ENCODE measurements at places on chromosomes 2 and 18. TPM values are rescaled to one million over a fixed set of nuclear protein-coding genes. Genes with fewer than 3 reads are reported as not detected.
A peak's percentile ranks its signal among the peaks of the same experiment; 100 is the strongest.

GRCh38 chr2:33205693-33206434 is 259.1 kb downstream of the LTBP1 start:
- no peak for DNase-seq

LRATD1 gene
- 0.19 TPM for total RNA-seq

- DNase-seq, result no peak
Measured at GRCh38 chr18:59917422-59917821, 17.6 kb downstream of the PMAIP1 start.

TOGARAM2 gene
- 2.2 TPM for total RNA-seq

- no peak for DNase-seq
Measured at GRCh38 chr18:27377251-27377650, 192.1 kb upstream of the CHST9 start.

CRYBA2 gene
- not detected for total RNA-seq

- no peak for DNase-seq
Measured at GRCh38 chr18:61595615-61596251, 262.5 kb downstream of the CDH20 start.

CD302 gene
- total RNA-seq, result 1.6 TPM

DNA sequence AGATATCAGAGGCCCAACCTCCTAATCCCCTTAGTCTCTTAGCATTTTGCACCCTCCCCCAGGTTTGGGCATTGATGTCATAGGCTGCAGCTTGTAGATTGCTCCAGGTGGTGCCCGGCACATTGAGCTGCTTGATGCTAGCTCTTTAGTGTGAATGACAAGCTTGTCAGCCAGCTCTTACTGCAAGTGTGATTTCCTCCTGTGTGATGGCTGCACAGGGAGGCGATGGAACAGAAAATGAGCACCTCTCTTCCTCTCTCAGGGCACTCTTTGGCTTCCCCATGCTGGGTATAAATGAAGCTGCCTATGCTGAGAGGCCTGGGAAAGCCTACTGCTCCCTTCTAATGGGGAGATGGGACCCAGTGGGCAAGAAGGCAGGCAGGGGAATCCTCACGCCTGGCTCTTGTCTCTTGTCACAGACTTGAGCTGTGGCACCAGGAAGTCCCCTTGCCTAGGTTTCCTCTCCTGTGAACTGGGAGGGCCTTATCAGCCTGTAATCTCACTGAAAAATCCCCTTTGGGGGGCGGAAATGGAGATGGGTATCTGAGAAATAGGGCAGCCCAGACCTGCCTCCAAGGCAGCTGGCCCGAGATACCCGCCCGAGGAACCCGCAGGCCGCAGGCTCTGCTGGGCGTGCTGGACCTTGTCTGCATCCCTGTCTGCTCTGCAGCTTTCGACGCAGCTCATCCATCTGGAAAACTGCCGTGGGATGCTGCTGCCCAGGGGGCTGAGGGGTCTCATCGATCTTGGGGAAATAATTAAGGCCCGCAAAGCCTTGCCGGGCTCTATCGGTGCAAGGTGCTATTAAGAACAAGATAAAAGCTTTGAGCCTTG is 163.5 kb upstream of the CXCR4 start:
- DNase-seq, result peak; percentile 75

DNA sequence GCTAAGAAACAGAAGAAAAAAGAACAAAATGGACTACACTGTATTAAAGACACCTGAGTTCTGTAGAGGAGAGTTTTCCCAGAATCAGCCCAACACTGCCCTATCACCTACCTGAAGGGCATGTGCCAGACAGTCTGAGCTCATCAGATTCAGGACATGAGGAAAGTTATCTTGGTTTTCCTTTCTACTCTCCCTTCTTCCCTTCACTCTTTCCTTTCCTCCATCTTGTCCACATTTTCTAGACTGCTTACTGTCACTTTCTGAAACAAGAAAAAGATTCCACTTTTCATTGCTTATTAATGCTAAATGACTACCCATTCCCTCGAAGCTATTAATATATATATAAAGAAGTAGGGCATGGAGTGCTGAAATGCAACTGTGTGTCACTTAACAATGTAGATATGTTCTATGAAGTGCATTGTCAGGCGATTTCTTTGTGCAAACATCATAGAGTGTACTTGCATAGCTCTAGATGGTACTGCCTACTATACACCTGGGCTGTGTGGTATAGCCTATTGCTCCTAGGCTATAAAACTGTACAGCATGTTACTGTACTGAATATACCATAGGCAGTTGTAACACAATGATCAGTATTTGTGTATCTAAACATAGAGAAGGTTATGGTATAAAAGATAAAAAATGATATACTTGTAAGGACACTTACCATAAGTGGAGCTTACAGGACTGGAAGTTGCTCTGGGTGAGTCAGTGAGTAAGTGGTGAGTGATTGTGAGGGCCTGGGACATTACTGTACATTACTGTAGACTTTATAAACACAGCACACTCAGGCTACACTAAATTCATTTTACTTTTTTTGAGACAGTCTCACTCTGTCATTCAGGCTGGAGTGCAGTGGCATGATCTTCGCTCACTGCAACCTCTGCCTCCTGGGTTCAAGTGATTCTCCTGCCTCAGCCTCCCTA is 145.5 kb upstream of the ITGA6 start:
- no peak for DNase-seq

DNA sequence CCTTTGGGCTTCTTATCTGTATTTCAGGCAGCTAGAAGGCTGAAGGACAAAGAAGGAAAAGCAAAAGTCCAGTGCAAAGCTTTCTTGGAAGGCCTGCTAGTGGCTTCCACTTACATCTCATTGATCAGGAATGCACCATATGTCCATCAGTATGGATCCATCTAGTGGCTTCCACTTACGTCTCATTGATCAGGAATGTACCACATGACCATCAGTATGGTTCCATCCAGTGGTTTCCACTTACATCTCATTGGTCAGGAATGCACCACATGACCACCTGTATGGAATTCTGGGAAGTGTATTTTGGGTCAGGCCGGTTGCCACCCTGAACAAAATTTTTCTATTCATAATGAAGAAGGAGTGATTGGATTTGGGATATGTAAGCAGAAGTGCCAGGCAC is 70.6 kb downstream of the LYPD6 start:
- no peak for DNase-seq

- DNase-seq, result no peak
Measured at GRCh38 chr2:66122516-66122915, 312.4 kb upstream of the MEIS1 start.

GLI2 gene
- total RNA-seq, result not detected

GRCh38 chr2:140422759-140423158 is 1642.6 kb upstream of the NXPH2 start:
- no peak for DNase-seq

FRZB gene
- total RNA-seq, result not detected

DNA sequence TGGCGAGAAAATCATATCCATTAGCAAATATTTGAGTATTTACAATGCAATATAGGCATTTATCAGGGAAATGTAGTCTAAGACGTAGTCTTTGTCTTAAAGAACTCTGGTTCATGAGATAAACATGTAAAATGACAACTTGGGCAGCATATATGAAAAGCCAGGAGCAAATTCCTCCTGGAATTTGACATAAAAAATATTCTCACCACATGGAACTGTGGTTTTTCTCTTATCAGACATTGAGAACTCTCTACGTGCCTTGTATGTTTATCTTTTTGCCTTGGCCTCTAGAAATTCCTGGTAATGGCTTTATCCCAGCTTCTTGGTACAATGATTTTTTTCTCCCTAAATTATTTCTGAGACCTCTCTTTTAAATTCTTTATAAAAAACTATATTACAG is 2.8 kb downstream of the MAPK4 start:
- no peak for DNase-seq

DNA sequence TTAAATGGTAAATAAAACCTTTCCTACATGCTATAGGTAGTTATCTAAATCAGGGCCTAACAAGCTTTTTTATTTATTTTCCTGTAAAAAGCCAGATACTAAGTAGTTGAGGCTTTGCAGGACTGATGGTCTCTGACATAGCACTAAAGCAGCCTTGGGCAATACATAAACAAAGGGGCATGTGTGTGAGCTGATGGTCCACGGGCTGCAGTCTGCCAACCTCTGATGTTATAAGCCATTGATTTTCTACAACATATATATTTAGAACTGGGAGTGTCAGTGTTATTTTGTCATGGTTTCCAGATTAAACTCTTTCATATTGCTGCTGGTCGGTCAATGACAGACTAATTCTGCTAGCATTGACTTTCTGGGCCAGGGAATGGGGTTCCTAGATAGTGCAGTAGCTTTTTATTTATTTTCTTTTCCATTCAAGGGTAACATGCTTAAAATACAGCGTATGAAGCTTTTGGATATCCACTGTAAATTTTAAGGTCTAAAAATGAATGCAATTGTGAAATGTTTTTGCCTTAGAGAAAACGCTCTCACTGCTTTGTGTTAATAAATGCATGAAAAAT is 134.0 kb downstream of the NEDD4L start:
- no peak for DNase-seq

DNA sequence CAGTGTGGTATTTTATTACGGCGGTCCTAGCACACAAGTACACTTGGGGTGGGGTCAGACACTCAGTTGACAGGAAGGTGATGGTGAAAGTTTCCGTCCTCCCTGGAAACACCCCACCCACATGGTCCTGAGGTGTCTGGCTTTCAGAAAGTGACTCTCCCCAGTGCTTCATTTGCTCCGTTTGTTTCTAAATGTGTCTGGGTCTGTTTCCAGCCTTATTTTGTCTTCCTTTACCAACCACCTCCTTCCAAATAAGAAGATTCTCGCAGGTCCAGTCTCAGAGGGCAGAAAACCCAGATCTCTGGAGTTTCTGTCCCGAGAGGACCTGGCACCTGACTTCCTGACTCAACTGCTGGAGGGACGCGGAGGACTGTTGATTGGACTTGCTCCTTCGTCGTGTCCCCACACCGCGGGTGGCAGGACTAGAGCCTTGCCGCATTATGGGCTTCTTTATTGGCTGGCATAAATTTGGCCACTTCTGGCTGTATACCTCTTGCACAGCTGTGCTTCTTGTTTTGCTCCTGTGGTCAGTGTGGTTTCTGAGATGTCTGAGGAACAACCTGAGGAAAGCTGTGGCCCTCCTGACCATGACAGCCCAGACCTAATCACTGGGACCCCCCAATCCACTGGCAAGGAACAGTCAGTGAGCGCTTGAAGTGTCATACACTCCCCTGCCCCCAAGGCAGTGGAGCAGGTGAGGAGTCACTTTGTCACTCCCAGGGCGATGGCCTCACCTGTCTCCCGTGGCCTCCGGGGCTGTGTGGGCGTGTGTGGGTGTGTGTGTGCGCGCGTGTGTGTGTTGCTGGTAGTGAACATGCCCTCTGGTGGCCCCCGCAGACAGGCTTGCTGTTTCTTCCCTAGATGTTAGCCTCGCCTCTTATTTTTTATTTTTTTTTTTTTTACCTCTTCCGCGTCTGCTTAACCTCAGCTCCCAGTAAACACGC is 45.6 kb downstream of the MEX3C start:
- DNase-seq, result peak; percentile 70

ARL6IP6 gene
- total RNA-seq, result 15.9 TPM

DNA sequence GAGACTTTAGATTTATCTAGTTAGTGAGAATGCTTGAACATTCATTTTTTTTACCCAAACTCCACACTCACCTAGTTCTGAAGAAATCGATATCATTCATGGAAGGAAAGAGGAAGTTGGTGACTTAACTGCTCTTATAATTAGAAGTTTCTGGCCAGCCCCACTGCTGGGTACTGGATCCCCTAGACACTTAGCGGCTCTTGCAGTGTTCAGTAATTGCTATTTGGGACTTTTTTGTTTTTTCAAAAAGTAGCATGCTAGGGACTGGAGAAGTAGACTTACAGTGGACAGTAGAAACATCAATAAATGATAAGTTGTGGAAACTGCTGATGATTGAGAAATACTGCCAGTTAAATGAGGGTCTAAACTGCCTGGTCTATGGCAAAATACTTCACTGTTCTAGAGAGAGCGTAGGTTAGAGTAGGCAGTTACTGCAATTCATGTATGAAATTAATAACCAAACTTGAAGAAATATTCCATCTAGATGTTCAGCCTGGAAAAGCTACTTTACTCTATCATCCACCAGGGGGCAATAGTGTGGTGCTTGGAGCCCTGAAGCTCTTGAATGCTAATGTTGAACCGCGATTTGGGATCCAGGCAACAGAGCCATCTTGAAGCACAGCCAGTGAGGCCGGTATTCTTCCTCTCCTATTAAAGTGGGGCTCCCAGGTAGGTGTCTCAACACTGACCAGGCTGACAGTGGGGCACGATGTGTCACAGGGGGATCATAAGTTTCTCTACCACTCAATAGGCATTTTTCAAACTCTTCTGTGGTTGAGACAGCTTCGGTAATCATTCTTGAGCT is 146.1 kb upstream of the SESTD1 start:
- DNase-seq, result no peak

DNA sequence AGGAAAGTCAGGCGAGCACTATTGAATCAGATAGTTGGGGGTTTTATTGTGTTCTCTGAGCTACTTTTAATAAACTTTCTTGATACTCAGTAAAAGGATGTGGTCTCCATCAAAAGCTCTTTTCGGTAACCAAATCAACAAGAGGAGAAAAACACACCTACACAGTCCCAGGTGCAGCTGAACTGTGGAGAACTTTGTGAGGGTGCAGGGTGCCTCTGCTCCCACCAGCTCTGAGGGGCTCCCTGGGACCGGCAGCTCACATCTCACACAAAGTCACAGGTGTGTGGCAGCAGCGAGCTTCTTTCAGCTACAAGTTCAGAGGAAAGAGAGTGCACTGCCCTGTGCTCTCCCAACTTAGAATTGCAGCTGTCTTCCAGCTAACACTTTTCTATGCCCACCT is 650.4 kb downstream of the RNF144A start:
- peak; percentile 90 for DNase-seq

DNA sequence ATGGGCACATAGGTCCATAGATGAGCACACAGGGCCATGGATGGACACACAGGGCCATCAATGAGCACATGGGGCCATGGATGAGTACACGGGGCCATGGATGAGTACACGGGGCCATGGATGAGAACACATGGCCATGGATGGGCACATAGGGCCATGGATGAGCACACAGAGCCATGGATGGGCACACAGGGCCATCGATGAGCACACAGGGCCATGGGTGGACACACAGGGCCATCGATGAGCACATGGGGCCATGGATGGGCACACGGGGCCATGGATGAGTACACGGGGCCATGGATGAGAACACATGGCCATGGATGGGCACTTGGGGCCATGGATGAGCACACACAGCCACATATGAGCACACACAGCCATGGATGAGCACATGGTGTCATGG is 192.6 kb upstream of the HDAC4 start:
- no peak for DNase-seq

UGT1A9 gene
- not detected for total RNA-seq

DNA sequence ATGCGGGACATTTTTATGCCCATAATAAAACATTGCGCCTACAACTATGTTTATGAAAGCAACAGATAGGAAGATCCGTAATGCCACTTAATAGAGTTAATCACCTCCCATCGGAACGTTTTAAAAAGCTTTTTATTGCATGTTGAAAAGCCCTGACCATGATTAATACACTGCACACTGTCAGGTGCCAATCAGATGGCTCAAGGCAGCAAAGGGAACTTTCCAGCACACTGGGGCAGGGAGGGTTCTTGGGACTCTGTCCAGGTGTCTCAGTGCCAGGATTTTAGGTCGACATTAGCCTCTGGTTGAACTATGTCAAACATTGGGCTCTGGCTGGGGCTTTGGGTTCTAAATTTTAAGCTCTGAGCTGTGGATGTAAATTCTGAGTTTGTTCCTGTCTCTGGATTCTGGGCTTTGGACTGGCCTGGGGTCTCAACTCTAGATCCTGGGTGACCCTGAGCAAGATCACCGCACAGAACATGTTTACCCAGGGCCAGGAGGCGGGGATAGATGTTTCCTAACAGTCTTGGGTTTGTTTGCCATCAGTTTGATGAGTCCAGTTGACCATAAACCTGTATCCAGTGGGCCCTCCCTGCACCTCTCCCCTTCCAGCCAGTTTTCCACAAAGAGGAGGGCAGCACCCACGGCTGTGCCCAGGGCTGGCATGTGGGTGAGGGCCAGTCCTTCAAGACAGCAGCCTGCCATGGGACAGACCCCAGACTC is 262.7 kb downstream of the ATAD2B start:
- no peak for DNase-seq

DYSF gene
- total RNA-seq, result 1.9 TPM

All from T-cell (primary cell).